ENCODE measurements at places on chromosomes 2 and 18. TPM values are rescaled to one million over a fixed set of nuclear protein-coding genes. Genes with fewer than 3 reads are reported as not detected.

DNA sequence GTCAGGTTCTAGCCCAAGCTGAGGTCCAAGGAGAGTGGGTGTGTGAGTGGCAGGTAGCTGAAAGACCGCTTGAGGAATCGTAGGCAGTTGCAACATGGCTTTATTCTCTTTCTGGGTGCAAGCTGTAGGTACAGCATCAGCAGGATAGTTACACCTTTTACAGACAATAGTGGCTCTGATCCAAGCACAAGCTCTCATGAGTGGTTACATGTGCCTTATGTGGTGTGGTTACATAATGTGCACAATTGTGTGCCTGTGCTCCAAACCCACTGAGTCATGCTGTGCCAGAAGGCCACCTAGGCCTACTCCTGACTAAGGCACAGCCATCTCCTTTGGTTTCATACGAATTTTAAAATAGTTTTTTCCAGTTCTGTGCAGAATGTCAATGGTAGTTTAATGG lies 227.6 kb downstream of the SATB2 start:
- no peak for DNase-seq

DNA sequence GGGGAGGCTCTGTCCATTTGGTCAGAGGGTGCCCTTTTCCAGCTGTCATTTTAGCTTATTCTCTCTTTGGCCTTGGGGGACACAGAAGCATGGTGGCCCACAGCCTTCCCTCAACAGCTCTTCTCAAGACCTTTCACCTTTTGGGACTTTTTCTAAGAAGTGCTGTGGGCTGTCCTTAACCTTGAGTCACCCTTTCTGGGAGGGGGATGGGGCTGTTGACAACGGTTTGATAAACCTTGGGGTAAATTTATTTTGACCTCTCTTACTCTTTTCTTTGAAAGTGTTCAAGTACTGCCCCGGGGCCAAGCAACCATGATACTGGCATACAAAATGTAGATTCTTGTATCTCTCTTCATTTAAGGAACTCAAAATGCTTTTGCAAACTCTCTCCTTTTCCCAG lies 13.7 kb downstream of the IGFBP5 start:
- DNase-seq = no peak

Gene IL36B
- not detected for total RNA-seq

DNA sequence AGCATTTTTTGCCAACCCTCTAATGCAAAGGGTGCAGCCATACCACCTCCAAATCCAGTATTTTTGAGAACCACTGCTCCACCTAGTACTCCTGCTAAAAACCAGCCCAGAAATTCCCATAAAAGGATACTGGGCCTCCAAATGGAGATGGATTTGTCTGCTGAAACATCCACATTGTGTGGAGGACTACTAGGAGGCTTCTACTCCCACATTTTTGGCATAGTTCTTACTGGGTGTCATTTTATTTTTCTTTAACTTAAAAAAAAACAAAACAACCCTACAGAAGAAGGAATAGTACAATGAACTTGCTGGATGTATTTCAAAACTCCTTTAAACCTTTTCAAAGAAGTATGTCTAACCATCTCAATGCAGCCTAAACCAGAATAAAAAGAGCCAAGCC lies 219.2 kb downstream of the SRBD1 start:
- DNase-seq = no peak

GRCh38 chr2:176597916-176598315 lies 328.7 kb downstream of the MTX2 start:
- no peak for DNase-seq

GRCh38 chr18:647304-647703 lies 10.1 kb upstream of the TYMS start:
- no peak for DNase-seq

GRCh38 chr2:145596416-145596815 lies 1076.5 kb upstream of the ZEB2 start:
- DNase-seq = no peak

DNA sequence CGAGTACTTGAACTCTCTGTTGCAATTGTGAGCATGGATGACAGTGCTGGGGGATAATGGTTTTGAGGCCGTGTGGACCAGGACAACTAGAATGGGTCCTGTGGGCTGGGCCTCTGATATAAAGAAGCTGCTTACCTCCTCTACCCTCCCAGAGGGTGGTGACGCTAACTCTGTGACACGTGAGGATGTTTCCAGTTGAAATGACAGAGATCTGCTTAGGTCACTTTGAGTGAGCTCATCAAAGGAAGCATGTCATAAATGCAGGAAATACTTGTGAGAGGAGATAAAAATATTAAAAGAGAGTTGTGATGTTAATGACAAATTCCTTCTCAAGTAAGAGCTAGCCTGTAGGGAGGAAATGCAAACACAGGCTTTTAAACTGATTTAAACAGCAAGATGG lies 16.4 kb downstream of the RMC1 start:
- no peak for DNase-seq

DNA sequence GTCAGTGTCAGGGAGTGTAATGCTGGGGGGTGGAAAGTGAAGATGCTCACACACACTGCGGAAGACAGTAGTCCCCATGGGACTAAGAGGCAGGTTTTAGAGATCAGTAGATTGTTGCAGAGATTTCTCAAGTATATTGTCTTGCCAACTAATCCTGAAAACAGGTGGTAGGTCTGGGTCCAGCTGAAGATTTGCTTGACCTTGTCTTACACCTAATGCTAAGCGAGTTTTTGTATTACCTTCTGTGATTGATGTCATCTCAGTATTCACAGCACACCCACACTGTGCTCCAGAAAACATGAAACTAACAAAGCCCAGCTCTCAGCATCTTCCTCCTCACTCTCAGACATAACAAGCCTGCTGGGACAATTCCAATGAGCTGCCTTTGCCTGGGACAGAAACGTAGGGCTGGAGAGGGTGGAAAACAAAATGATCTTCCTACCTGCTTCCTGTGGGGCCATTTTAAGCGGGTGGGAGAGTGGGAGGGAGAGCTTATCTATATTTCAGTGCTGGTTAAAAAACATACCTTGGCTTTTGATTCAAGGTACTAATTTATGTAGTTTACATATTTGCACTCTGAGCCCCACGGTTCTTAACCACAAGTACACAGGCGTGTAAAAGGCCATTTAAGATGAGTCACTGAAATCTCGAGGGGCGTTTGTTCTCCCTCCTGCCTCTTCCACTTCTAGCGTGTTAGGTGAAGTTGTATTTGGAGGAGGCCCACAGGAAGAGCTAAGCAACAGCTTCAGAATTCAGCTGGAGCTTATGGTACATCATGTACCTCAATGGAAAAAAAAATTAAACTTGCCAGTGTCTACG lies 23.1 kb upstream of the RBMS1 start:
- no peak for DNase-seq

- DNase-seq = no peak
Observed at GRCh38 chr2:20452551-20452950, 5.7 kb downstream of the RHOB start.

Gene HJURP
- total RNA-seq = 6.3 TPM

Gene GKN1
- total RNA-seq = not detected

GRCh38 chr18:59142274-59142673 lies 2.6 kb downstream of the SEC11C start:
- DNase-seq = no peak

- no peak for DNase-seq
Observed at GRCh38 chr2:185854885-185855284, 116.3 kb downstream of the FSIP2 start.

DNA sequence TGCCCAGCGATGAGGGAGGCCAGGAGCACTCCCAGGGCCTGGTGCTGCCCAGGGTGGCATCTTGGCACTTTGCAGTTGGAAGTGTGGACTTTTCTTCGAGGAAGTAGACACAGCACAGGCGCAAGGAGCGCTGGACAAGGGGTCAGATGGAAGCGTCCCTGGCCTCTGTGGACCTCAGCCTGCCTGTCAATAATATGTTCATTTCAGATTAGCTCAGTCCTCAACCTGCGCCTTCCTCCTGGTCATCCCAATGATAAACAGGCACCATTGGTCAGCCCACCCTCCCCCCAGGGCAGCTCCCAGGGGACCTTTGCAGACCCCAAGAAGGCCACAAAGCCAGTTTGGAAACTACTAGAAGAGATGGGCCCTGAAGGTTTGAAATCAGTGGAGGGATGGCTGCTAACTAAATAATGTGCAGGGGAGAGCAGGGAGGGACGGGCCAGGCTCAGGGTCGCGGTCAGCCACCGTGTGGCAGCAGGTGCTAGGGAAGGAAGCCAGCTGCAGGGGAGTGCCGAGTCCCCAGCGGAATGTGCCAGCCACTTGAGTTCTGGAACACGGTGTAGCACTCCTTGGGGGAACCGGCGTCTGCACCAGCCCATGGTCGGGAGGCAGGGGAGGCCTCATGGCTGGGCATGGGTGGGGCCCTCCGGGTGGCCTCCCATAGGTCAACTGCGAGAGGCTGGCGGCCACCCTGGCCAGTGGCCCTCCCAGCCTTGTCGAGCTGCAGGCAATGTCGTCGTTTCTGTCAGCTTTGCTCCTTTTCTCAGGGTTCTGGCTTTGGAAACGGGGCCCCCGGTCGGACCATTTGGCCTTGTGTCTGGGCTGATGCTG lies 59.9 kb downstream of the ADI1 start:
- DNase-seq = no peak

GRCh38 chr2:151576080-151576479 lies 158.2 kb downstream of the NEB start:
- no peak for DNase-seq

- DNase-seq = no peak
Observed at GRCh38 chr2:240441326-240441992, 6.0 kb downstream of the GPC1 start.

- DNase-seq = no peak
Observed at GRCh38 chr2:67013821-67014220, 383.3 kb upstream of the ETAA1 start.

DNA sequence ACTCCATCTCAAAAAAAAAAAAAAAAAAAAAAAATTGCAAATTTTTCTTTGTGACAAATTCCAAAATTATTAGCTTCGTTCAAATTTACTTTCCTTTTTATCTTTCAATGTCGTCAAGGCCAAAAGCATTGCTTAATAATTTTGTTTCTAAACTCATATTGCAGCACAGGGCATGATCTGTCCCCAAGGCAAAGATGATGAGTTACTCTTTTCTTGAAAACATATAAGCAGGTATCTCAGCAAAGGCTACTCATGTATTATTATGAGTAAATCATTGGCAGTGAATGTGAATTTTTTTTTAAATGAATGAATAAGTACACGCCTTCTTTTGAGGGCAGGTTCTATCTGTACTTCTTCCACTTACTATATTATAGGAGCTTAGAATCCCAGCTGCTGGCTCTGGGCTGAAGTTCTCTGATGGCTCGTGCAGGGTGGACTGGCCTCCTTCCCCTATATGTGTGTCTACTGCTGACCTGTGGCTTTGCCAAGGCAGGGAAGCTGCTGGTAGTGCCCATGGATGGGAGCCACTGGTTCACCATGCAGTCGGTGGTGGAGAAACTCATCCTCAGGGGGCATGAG lies at the start of gene UGT1A7:
UGT1A7 (plus strand) TSS at position 381 of the 579 bp plus-strand sequence; CDS start at position 418, 37 bp downstream.
- DNase-seq = no peak

- no peak for DNase-seq
Observed at GRCh38 chr2:15830937-15831549, 109.3 kb upstream of the MYCN start.

Data from left colon (tissue), 2 donors.